ENCODE measurements at places on chromosomes 5 and 9.

DNA sequence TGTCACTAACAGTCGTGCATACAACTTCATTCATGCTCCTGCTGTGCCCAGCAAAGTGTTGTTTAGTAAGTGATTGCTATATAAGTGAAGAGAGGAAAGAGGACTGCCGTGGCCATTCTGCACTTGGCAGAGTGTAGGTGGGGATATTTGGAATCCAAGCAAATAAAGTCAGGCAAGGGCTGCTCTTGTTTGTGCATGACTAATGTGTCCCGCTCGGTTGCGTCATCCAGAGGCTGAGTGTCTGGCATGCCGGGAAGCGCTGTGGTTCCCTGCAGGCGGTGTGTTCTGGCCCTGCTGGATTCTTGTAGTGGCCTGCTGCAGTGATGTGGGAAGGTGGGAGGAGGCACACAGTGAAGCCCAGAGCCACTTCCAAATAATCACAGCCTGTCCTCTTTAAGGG, 136.9 kb upstream of the ANKH start:
- DNase-seq: peak; percentile 78

DNA sequence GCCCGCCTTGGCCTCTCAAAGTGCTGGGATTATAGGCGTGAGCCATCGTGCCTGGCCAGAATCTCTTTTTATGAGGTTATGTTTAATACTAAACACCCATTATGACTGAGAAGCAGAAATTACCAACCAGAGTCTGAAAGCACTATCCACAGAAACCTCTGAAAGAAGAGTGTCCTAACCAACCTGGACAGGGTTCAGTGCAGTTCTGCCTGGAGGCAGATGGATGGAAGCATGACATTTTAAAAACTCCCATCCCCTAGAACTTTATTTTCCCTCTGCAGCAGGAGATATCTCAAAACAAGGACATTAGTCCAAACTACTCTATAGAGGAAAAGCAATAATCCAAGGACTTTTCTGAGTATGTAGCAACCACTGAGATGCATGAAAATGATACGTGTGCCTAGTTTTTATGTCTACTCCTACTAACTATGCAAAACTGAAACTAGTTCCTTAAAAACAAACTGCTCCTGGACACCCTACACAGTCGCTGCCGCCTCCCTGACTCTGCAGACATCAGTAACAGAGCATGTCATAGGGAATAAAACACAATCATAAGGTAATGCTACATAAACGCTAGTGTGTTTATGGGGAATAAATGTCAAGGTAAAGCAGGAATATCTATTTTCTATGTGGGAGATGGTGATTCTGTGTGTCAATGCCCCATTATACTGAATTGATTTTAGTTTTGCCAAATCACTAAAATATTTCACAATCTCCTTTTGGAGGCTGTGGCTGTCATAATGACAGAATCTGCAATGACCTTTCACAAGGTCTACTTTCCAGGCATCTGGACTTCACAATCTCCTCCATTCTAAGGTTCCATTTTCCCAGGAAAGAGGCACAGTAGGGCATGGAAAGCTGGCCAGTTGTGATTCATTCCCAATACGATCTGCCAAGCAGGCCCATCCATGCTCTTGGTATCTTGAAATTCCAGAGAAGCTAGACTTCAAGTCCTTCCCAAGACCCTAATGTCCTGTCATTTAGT, 122.8 kb downstream of the SIL1 start:
- no peak for DNase-seq

GRCh38 chr5:17228821-17229291, 11.4 kb downstream of the BASP1 start:
- DNase-seq: peak; percentile 92

GRCh38 chr5:134794082-134794481, 35.5 kb downstream of the DDX46 start:
- DNase-seq: no peak

DNA sequence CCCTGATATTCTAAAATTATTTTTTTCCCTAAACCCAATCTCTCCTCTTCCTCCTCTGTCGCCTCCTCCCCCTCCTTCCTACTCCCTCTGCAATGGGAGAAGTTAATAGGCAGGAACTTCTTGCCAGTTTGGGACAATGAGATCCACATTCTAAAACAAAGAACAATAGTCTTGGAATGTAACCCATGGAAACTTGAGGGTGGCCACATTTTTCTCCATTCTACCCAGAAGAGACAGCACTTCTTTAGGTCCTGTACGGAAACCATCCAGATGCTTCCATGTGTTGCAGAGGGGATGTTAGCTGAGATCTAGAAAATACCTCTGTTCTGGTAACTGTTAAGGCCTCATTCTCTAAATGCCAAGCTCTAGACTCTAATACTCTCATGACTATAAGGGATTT, 10.0 kb downstream of the SPARC start:
- no peak for DNase-seq

- peak; percentile 17 for DNase-seq
Measured at GRCh38 chr5:124902097-124902821, 155.8 kb upstream of the ZNF608 start.

DNA sequence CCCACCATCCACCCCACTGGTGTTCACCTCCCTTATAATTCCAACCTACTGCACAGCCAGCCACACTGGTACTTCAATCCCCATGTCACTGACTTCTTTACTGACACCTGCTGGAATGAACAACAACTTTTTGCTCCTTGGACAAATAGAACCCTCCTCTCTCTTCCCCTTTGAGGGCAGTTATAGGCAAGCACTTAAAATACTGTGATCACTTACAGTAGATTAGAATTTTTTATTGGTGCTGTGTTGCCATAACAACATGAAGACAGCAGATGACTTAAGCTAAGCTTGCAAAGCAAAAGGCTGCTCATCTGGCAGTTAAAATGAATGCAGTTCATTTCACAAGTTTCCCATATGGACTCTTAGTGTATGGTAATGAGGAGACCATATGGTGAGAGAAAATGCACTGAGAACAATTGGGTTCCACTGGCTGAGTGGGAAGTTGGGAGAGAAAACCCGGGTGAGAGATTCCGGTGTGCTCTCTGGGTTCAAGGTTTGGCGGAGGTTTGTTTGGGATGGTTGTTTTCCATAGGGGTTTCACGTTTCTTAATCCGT, 374.3 kb downstream of the EBF1 start:
- DNase-seq: no peak

- DNase-seq: peak; percentile 19
Measured at GRCh38 chr5:34682926-34683623, 26.9 kb downstream of the RAI14 start.

GRCh38 chr9:127928676-127929624, 1.6 kb downstream of the PIP5KL1 start:
- no peak for DNase-seq

DNA sequence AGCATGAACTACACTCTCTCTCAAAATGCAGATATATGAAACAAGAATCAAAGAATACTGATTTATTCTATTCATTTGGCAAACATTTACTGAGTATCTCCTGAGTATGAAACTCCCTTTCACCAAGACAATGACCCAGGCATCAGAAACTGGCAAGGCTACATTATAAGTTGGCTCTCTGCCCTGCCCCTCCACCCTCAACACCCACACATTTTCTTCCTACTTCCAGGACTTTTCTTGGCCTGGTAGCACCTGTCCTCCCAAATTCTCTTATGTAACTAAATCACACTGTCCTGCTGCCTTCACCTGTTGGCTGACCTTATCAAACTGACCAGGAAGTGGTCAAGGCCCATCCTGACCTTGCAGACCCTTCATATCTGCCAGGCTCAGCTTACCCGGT, 3.5 kb downstream of the RASEF start:
- DNase-seq: no peak
